Smooth muscle cell of trachea (primary cell): ENCODE measurements at places on chromosomes 16 and 17. TPM values are rescaled to one million over a fixed set of nuclear protein-coding genes. Genes with fewer than 3 reads are reported as not detected.

GDPD1 gene
- total RNA-seq = 0.17 and 0.73 TPM in 2 replicates

GNGT2 gene
- total RNA-seq = not detected in 2 replicates

RAMP2 gene
- not detected in 2 replicates for total RNA-seq

CACNB1 gene
- total RNA-seq = 7.9 and 10.1 TPM in 2 replicates

RHBDL1 gene
- total RNA-seq = 4.8 and 9.4 TPM in 2 replicates

CX3CL1 gene
- total RNA-seq = 0.33 and 0.58 TPM in 2 replicates

CDC27 gene
- total RNA-seq = 92.6 and 128 TPM in 2 replicates

INCA1 gene
- total RNA-seq = 0.66 TPM in 1 of 2 replicates, not detected in the other

KRTAP4-5 gene
- total RNA-seq = not detected in 2 replicates

NOG gene
- total RNA-seq = not detected in 2 replicates

RNU2-1 gene
- total RNA-seq = not detected in 2 replicates

ORAI3 gene
- total RNA-seq = 59.5 and 97.1 TPM in 2 replicates

MAP2K3 gene
- total RNA-seq = 37.4 and 41.5 TPM in 2 replicates

HID1 gene
- 0.29 and 0.66 TPM in 2 replicates for total RNA-seq

PPY gene
- not detected in 2 replicates for total RNA-seq

UTS2R gene
- total RNA-seq = 0.15 TPM in 1 of 2 replicates, not detected in the other

SPNS1 gene
- total RNA-seq = 34.8 and 64.7 TPM in 2 replicates

KRT27 gene
- not detected in 2 replicates for total RNA-seq

KIF19 gene
- total RNA-seq = under 0.01 TPM in 1 of 2 replicates, not detected in the other
